Fibroblast of skin of right biceps (primary cell): ENCODE measurements at places on chromosomes 3 and 15.

DNA sequence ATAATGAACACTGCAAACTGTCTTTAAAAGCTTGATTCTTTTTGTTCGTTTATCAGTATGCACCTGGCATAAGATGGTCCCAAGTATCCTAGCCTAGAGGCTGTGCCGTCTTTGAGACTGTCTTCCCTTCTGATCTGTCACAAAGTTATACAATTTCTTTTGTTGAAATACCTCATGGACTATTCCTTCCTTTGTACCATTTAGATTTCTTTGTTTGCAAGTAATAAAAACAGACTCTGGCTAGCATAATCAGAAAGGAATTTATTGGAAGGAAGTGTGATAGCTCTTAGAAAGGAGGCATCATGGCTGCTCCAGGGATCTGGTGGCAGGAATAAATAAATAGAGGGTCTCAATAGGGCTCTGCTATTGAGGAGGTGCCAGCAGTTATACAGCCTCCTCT is 280.4 kb downstream of the SLC9A9 start:
- no peak for DNase-seq

- peak; percentile 78 for DNase-seq
Observed at GRCh38 chr3:133412183-133413132, 12.6 kb downstream of the BFSP2 start.

- no peak for DNase-seq
Observed at GRCh38 chr3:183519891-183520290, 35.6 kb downstream of the KLHL6 start.

DNA sequence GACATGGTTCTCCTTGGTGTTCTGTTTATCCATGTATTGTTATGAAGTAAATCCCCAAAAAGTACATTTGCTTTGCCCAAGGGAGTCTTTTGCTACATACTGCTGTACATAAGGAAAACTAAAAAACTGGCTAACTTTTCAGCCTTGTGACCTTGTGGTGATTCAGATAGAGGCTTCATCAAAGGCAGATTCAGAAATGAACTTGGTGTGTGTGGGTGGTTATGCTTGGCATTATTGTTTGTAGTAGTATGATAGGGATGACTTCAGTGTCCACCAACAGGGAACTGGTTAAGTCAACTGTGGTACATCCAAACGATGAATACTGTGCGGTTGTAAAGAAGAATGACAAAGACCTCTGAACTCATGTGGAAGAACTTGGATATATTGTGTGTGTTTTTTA is 75.6 kb upstream of the CHRNB4 start:
- no peak for DNase-seq

GRCh38 chr3:47874913-47875312 is 72.0 kb downstream of the DHX30 start:
- DNase-seq: no peak

DNA sequence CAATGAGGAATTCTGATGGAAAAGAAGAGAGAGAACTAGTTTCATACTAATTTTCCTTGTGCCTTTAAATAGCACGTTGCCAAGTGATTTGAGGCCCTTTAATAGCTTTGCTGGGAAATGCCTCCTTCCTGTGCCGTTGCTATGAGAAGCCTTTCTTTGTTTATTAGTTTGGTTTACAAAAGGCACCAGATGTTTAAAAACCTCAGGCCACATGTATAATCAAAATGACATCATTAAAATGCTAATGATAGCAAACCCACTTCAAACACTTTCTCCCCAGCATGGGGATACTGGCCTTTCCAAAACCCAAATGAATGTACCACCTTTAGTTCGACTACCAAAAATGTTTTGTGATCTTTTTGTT is 50.0 kb upstream of the TBC1D23 start:
- peak; percentile 73 for DNase-seq

GRCh38 chr3:72750405-72750965 is 97.8 kb downstream of the SHQ1 start:
- no peak for DNase-seq

- peak; percentile 66 for DNase-seq
Observed at GRCh38 chr15:48459571-48460442, 128.6 kb downstream of the DUT start.

DNA sequence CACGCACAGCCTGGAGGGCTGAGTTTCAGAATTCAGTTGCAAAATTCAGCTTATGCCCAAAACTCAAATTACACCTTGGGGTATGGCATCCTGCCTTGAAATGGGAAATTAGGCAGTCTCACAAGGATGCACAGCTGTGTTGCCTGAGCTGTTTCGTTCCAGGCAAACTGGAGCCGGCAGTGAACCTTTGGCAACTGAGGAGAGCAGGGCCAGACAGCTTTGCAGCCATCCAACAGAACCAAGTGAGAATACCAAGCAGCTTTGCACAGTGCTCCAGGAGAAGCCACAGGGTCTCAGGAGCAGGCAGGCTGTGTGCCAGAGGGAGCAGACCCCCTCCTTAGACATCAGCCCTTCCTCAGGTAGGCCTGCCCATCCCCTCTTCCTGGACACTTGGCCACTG is 32.5 kb upstream of the BFSP2 start:
- no peak for DNase-seq

- DNase-seq: peak; percentile 26
Observed at GRCh38 chr3:62833538-62833937, 41.7 kb downstream of the CADPS start.

DNA sequence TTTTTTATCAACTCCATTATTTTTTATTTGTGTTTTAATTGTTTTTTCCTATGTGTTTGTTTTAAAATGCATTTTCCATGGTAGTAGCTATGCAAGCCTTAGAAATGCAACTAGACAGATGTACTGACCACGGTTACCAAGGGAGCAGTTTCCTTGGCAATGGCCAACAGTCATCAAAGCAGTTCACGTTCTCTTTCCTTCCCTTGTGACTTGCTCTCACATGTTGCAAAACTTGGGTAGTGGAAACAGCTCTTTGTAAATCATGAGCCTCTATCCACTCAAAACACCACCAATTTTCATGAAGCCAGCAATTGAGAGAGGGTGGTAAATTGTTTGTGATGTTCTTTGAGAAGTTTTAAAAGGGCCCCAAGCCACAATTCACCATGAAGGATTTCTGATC is 499.4 kb upstream of the MDFIC2 start:
- peak; percentile 68 for DNase-seq

GRCh38 chr15:92906563-92907081 is 6.5 kb downstream of the CHD2 start:
- DNase-seq: no peak

GRCh38 chr15:69679623-69680228 is 227.1 kb downstream of the RPLP1 start:
- no peak for DNase-seq

DNA sequence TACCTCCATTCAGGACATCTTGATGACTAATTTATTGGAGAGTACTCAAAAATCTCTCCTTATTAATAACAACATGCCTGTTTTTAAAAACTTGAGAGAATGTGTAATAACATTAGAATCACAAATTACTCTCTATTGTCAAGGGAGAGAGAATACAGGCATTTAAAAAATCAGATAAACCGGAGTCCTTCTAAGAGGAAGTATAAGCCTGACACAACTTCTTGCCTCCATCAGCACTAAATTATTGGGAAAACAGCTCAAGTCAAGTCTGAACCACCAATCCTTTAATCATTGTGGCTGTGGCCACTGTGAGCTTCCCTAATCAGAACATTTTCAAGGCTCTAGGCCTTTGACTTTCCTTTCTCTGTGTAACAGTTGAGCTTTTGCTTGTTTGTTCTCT is 38.0 kb downstream of the SSR3 start:
- DNase-seq: peak; percentile 15

- DNase-seq: no peak
Observed at GRCh38 chr3:28846971-28847478, 433.8 kb upstream of the RBMS3 start.

DNA sequence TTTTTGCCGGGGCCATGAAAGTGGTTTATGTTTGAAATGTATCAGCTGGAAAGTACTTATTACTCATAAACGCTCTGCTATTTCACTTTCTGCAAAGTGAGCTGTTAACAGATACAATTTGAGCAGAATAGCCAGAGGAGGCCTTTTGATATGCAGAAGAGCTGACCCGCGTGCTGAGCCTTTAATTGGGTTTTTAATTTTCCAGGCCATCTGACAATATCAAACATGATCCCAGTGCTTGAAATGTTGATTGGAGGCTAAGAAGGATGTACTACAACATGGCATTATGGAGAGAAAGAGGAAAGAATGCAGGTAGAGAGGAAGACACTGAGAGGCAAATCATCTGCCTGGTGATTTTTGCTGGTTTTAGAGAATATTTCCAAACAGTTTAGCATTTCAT is 261.3 kb upstream of the MEIS2 start:
- DNase-seq: no peak

GRCh38 chr15:75008221-75008625 is 12.9 kb downstream of the SCAMP5 start:
- no peak for DNase-seq

GRCh38 chr3:46859001-46859710 is 4.1 kb downstream of the MYL3 start:
- DNase-seq: no peak

DNA sequence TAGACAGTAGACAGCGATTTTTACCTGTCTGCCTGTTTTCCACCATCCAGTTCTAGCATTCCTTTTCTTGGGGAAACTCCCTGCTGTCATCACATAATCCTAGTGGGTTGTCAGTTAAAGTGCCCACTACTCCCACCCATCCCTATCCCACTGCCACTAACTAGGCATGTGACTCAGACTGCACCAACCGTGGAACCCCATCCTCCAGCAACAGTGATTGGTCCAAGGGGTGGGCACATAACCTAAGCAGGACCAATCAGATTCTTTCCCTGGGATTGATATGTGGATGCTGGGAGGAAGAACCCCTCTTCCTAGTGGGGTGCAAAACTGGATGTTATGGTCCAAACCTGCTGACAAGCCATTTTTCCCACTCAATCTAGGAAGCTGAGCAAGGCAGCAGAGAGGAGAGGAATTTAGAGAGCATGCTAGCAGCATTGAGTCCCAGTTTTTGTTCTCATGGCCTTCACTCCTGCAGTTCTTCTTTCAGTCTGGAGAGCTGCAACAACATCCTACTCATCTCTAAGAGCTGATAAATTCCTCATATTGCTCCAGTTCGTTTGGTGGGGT is 3.9 kb upstream of the INSYN1 start:
- DNase-seq: no peak
